ENCODE measurements at places on chromosomes 4 and X. TPM values are rescaled to one million over a fixed set of nuclear protein-coding genes. Genes with fewer than 3 reads are reported as not detected.

PCDH18 gene
- 167 TPM for polyA plus RNA-seq

PSAPL1 gene
- not detected for polyA plus RNA-seq

FAM241A gene
- 1.6 TPM for polyA plus RNA-seq

CXorf38 gene
- 13.3 TPM for polyA plus RNA-seq

PWWP3B gene
- polyA plus RNA-seq: 3.3 TPM

HPGD gene
- 59.8 TPM for polyA plus RNA-seq

DCAF12L2 gene
- polyA plus RNA-seq: 2.2 TPM

JAKMIP1 gene
- 0.08 TPM for polyA plus RNA-seq

VEGFC gene
- polyA plus RNA-seq: 17.1 TPM

TMPRSS11D gene
- polyA plus RNA-seq: 0.13 TPM

DGAT2L6 gene
- 0.12 TPM for polyA plus RNA-seq

CLCN4 gene
- polyA plus RNA-seq: 5.2 TPM

ADH4 gene
- polyA plus RNA-seq: 0.71 TPM

CTAG1B gene
- polyA plus RNA-seq: not detected

GRCh38 chr4:151801547-151802516 is 41.0 kb upstream of the GATB start:
- DNase-seq: no peak

- no peak for DNase-seq
Observed at GRCh38 chrX:17521871-17522693, 147.1 kb downstream of the NHS start.

DNA sequence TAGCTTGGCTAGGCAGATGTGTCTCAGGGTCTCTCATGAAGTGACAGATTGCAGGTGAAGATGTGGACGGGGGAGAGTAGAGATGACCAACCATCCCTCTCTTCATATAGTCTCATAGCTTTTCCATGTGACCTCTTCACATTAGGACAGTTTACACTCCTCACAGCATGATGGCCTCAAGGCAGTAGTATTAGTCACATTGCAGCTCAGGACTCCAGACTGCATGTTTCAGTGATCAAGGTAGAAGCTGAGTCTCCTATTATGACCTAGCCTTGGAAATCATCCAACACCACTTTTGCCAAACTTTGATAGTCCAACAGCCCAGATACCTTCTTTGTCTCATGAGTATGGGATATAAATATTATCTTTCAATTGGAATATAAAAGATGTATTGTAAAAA is 147.7 kb downstream of the GASK1B start:
- no peak for DNase-seq

GRCh38 chr4:41819621-41820020 is 71.1 kb upstream of the PHOX2B start:
- no peak for DNase-seq

DNA sequence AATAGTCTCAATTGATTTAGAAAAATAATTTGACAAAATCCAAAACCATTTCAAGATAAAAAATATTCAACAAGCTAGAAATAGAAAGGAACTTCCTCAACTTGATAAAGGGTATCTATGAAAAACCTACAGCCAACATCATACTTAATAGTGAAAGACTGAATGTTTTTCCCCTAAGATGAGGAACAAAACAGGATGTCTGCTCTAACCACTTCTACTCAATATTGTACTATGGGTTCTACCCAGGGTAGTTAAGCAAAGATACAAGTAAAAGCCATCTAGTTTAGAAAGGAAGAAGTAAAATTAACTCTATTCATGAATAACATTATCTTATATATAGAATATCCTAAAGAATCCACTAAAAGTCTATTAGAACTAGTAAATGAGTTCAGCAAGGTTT is 21.5 kb upstream of the SYTL5 start:
- DNase-seq: no peak

GRCh38 chrX:37759878-37760418 is 19.9 kb upstream of the CYBB start:
- no peak for DNase-seq

DNA sequence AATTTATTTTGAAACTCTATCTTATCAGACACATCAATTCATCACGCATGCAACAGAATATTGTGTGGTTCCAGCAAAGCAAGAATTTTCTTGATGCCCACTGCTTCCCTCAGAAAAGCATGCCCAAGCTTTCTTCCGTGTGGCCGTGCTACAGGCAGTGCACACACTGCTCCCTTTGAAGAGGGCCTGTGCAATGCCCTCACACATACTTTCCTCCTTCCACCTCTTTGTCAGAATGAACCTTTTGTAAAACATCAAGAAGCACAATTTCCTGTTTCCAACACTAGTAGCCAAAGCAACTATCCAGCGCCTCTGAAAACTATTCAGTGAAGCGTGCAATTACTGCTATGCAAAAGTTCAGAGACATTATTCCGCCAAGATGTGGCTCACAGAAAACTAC is 201.7 kb downstream of the NLGN4X start:
- DNase-seq: peak; percentile 6

DNA sequence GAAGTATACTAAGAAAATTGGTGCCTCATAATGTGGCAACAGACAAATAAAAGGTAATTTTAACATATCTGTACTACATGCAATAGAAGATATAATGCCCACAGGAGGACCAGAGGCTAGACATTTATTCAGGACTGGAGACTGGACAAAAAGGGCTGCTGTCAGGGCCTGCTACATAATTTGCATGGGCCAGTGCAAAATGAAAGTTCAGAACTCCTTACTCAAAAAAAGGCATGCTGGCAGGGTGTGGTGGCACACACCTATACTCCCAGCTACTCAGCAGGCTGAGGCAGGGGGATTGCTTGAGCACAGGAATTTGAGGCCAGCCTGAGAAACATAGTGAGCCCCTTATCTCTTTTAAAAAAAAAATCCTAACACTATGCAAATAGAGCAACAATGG is 12.4 kb upstream of the MAOA start:
- DNase-seq: no peak

GRCh38 chr4:156811963-156812362 is 159.6 kb downstream of the PDGFC start:
- DNase-seq: no peak

- peak; percentile 72 for DNase-seq
Observed at GRCh38 chr4:7103607-7104365, 35.9 kb upstream of the GRPEL1 start.

DNA sequence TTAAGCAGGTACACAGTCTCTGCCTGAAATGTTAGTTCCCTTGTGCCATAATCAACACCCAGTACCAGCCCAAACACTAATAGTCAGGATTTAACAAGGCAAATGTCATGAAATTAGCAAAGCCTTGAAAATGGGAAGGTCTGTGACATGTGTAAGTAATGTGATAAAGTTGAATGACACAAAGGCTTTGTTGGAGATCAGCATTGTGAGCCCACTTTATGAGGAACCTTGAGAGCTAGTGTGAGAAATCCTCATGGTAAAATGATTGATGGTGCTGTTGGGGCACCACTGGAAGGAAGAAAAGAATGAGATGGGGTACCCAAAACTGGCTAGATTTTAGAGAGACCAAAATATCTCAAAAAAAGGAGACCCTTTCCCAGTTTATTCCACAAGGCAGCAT is 3.3 kb upstream of the LIN54 start:
- DNase-seq: no peak

DNA sequence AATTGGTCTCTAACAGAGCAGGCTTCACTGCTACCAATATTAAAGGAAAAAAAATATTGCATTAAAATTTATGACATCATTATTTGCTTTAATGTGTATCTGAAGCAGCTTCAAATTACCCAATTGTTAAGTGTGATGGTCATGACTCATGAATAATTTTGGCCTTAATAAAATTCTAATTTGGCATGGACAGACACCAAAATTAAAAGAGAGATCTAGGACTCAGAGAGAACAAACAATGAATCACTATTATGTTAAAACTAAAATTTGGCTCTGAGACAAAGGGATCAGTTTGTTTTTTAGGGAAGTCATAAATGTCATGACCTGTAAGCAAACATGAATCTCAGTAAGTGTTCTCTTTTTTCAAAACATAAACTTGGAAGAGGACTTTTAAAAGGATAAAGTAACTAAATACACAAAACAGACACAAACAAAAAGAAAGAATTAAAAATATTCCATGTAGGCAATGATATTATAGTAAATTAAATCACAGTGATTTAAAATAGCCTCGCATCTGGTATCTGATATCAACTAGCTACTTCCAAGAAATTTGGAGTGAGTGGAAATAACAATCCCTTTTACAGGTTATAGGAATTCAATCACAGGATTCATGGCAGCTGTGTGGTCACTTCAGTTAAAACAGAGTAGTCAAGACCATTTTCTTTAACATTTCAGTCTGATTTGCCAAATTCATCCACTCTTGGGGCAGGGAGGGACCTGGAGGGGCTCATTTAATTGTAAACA is 11.6 kb downstream of the VEGFC start:
- no peak for DNase-seq

DNA sequence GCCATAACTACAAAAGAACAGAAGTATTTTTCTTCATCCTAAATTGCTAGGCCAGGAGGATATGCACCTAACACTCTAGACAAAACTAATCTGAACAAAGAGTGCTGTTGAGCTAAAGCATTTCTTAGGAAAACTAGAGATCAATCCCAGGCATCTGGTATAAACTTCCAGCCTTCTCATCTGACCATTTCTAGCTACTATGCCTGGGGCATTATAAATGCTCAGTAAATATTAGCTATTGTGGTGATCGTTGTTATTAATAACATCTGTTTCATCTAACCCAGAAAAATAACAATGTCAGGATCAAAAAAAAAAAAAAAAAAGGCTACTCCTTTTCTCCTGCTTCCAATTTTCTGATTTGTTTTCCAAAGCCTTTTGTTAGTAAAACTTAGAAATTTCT is 7.7 kb upstream of the SLC10A6 start:
- no peak for DNase-seq

DNA sequence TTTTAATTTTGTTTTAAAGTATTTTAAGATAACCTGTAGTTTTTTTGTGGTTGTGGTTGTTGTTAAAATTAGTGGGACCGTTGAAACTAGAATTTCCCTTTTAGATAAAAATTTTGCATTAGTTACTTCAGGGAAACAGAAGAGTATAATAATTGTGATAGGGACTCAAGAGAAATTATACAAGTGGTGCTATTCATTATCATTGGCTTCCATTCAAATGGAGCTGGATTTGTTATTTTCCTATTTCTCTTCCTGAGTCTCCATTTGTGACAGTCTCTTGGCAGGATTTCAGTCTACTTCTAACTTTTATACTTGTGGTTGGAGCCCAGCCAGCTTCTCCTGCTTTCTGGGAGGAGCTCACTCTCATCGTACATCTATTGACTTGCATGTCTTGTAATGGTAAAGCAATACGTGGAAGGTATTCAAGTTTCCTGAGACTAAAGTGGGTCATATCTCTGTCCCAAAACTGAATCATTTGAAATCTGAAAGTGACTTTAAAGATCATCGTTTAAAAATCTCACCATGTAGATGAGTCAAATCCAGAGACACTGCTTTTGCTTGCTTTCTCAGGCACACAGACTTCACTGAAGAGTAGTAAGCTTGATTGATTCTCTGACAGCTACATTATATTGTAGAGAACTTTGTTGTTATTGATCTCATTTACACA is 155.8 kb downstream of the RPA4 start:
- no peak for DNase-seq

DNA sequence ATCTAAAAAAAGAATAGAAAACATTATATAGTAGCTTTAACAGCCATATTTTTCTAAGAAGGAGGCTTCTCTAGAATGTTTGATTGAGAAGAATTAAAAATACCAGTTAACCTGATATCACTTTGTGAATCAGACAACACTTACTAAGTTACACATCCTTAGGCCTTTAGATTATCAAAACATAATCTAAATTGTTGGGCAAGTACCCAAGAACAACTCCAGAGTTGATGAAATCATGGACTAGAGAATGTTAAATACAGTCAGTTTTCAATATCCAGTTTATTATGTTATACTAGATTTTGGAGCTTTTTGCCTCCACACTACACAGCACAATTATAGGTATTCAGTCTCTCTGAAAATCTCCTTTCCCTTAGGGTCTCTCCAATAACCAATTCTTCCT is 39.6 kb downstream of the ARL13A start:
- DNase-seq: no peak

DNA sequence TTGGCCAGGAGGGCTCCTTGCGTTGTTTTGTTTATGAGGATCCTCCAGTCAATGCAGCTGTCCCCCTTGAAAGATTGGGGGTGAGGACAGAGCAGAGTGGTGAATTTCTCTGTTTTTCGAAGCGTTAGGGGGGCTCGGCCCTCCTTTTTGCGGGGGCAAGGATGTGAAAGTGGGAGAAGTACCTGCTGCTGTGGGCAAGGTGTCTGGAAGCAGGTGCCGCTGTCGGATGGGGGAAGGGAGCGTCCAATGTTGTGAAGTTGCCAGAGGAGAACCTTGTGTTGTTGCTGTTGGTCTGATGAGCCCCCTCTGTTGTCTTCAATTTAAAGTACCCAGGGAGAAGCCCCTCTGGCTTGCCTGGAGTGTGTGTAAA is 613 bp downstream of the GLRB start:
- peak; percentile 46 for DNase-seq

DNA sequence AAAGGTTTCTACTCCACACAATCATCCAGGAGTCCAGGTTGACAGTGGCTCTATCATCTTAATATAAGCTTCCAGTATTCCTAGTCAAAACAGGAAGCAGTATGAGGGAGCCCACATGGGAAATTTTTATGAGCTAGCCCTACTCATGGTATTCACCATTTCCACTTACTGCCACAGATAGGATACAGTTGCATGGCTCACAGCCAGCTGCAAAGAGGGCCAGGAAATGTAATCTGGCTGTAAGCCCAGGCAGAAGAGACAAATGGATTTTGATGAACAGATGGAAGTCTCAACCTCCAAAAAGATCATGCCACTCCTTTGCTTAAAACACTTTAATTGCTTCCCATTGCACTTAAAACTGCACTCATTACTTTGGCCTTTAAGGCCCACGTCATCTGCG is 150.6 kb downstream of the ADAMTS3 start:
- DNase-seq: peak; percentile 3
